ENCODE measurements at places on chromosomes 2 and 18.

- DNase-seq, result no peak
Observed at GRCh38 chr18:43826215-43826614, 548.9 kb upstream of the SYT4 start.

DNA sequence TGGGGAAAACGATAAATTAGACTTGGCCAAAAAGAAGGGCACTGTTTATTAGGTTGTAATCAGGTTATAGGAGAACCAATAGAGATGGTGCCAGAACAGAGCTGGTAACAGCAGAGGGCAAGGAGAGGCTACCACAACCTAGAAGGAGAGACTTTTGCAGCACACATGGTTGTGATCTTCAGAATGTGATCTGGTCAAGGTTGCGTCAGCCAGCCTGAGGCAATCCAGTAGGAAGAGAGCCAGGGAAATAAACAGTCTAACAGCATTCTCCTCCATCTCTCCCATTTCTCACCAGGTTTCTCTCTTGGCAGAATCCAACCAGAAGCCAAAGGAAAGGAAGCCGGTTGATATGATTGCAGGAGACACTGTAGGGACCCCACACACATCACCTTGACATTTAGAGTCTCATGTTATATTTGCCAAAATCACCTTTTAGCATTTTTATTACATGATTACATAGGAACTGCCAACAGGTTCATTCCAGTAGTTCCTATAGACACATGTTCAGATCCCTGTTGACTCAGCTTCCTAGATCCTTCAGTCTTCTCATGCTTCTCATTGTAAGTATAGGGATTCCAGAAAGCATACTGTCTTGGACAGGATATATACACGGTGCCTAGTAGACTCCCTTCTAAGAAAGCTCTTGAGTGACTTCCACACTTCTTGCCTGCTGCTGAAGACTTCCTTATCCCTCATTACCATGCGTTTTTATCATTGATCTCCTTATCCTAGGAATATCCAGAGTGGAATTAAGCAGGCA, 17.6 kb upstream of the SPATS2L start:
- peak; percentile 65 for DNase-seq

GRCh38 chr2:216034065-216034464, 20.7 kb upstream of the MREG start:
- peak; percentile 84 for DNase-seq

DNA sequence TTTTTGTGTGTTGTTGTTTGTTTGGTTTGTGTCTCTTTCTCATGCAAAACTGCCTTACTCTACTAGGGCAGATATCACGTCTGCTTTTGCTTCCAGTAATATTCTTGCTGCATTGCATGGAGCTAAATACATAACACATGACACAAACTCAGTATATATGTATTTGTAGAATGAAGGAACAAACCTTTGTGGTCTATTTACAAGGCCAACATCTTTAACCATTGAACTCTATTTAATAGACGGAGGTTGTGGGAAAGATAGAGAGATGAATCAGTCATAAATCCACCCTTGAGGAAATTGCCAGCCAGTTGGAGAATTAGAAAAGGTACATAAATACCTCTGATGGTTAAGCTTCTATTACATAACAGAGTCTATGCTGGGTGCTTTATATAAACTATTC, 26.0 kb upstream of the IL1RL1 start:
- DNase-seq, result no peak

DNA sequence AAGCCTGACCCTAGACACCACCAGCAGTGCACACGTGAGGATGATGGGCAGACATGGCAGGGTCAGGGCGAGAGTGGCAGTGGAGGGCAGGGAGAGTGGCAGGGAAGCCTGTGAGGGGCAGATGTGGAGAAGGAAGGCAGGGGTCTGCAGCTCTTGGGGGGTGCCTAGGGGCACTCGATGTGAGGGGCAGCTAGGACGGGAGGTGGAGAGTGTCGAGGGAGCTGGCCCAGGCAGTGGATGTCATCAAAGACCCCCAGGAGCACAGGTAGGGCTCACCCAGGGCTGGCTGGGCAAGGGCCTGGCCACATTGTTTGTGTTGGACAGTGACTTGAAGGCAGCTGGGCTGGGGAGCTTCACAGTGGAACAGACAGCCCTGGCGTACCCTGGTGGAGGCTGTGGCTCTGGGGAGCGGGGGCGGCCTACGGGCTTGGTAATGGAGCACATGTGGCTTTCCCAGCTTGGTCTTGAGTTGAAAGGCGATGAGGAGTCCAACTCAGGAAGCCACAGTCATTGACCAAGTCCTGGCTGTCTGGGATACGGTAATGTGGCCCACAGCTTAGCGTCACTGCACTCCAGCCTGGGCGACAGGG, 87.1 kb downstream of the RTP5 start:
- no peak for DNase-seq

DNA sequence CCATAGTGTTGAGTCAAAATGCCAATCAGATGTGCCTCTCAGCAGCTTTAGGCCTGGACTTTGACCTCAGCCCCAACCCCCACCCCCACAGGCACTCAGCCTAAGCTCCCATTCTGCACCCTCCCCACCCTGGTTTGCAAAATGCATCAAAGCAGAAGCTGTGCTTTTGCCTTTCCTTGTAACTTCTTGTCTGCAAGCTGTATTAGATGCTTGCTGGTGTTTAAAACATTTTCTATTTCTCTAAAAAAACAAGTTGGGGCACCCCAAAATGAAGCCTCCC, 26.6 kb upstream of the STEAP3 start:
- no peak for DNase-seq

GRCh38 chr2:211996857-211997256, 541.7 kb downstream of the ERBB4 start:
- DNase-seq, result no peak

- no peak for DNase-seq
Observed at GRCh38 chr2:143117225-143117624, 12.0 kb upstream of the ARHGAP15 start.

DNA sequence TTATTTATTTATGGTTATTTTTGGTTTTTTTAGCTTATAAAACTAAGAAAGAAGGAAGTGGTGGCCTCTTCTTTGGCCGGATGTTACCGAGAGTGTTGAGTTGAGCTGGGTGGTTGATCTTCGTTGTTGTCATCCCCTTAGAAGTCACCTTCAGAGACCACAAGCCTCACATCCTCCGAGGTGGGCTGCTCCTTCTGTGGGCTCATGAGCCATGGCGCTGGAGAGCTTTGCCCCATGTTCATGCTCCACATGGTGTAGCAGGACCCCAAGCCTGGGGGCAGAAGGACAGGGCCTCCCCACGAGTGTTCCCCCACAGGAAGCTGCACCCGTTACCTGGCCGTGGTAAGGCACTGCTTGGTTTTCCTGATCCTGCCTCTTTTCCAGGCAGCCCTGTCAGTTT, 23.4 kb downstream of the SNTG2 start:
- DNase-seq, result no peak

DNA sequence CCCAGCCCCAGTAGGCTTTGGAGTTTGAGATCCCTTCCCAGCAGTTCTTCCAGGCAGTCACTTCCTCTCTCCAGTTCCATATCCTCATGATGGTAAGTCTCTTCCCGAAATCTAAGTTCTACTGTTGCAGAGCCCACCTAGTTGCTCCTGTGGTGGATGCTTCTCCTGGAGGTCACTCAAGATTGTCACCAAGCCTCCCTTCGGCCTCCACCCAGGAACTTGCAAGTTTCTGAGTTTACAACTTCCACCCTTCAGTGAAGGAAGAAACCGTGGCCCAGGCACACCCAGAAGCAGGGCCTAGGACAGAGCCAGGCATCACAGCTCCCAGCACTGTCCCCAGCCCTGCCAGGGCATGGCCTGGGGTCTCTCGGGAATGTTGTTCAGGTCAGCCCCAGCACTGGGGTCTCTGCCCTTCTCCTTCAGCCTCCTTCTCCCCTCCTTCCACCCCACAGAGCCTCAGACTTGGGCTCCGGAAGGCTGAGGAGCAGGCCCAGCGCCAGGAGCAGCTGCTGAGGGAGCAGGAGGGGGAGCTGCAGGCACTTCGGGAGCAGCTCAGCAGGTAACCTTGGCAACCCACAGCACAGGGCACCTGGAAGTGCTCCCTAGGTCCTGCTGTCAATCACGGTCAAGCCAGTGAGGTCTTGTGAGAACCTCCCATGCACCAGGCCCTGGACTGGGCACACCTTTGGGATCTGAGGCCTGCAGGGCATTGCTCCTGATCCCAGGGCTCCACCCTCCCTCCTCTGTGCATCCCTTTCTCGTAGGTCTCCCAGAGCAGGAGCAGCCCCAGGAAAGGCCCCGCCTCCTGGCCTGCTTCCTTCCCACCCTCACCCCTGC, 7.1 kb downstream of the RUFY4 start:
- no peak for DNase-seq

GRCh38 chr2:26212011-26212410, 32.4 kb downstream of the HADHA start:
- DNase-seq, result no peak

DNA sequence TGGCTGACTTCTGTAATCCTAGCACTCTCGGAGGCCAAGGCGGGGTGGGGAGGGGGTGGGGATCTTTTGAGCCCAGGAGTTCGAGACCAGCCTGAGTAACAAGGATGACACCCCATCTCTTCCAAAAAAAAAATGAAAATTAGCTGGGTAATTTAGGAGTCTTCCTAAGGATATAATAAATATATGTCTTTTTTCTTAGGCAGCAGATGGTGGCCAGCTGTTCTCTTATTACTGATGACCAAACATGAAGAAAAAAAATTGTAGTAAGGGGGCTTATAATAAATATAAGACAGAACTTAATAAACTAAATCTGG, 4.2 kb upstream of the IMPA2 start:
- no peak for DNase-seq
